ENCODE measurements at places on chromosomes 5 and 9. TPM values are rescaled to one million over a fixed set of nuclear protein-coding genes. Genes with fewer than 3 reads are reported as not detected.

DNA sequence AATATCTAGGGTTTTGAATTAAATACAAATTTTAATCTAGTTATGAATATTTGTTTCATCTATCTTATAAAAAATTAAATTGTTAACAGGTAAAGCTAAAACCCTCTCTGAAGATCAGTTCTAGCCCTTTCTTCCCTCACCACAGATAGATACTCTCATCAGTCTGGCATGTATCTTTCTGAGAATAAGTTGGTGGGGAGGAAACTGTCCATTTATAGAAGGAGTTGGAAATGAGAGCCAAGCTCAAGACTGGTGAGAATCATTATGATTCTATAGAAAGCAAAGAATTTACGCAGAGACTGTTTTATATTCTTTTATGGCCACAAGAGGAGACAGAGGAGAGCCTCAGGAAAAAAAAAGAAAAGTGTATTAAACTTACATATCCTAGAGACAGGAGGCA lies 59.0 kb downstream of the STARD4 start:
- no peak for DNase-seq

DNA sequence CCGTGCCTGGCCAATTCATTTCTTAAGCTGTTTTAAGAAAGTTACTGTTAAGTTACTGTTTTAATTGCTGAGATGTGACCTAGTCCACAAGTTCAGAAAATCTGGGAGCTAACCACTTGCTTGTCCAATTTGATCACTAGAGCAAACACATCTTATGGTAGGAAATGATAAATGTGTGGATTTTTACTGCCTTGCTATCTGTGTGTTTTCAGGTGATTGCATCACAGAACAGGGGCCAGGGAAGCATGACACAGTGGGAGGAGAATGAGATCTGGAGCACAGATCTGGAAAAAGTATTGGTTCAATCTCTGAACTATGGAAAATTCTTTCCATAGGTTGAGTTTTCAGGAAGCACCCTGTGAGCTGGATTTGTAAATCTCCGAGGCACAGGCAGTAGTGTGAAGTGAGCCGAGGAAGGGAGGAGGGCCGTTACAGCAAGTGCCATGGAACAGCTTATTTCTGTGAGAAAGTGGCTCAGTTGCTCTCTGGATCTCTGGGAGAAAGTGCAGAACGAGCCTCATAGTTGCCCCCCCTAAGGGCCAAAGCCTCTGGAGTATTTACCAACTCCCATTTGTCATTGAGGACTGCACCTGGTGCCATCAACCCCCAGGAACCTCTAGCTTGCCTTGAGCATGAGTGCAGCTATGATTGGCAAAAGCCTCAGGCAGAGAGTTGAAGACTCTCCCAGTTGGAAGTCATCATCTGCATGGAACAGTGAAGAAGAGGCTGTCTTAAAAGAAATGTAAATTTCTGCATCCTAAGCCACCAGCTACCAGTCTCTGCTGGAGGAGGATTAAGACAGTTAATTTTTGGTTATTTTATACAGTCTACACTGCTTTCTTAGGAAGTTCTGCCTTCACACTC lies 161.8 kb upstream of the CLINT1 start:
- DNase-seq = no peak

The EMB gene
- total RNA-seq = 122 TPM

DNA sequence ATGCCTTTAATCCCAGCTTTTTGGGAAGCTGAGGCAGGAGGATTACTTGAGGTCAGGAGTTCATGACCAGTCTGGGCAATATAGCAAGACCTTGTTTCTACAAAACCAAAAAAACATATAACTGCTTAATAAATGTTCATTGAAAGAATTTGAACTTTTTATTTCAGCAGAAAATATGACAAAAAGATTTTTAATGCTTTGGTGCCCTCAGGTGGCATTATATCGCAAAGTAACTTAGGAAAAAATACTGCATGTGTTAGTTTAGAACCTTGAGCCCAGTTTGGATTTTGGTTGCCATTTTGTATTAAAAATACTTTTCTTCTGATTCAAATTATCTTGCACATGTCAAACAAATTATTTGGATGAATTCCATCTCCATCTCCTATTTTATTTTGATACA lies 103.2 kb downstream of the GPBP1 start:
- no peak for DNase-seq

DNA sequence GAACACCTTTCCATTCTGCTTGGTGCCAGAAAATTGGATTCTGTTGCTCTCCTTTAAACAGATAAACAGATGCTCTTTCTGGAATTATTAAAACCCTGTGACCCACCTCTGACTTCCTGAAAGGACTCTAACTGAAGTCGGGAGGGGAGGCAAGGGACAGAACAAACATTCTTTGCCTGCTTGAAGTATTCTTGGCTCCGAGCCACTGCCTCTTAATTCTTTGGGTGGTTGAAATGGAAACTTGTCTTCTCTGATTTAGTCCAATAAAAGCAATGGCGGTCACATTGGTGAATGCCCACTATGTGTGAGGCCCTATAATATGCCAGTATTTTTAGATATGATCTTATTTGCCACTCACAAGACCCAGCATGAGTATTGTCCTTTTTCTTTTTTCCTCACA lies 236.8 kb downstream of the SLIT3 start:
- DNase-seq = no peak

- no peak for DNase-seq
Observed at GRCh38 chr5:149160291-149160787, 19.0 kb downstream of the ABLIM3 start.

GRCh38 chr5:36438765-36439561 lies 137.3 kb upstream of the RANBP3L start:
- no peak for DNase-seq

GRCh38 chr9:10700291-10700690 lies 87.5 kb upstream of the PTPRD start:
- no peak for DNase-seq

DNA sequence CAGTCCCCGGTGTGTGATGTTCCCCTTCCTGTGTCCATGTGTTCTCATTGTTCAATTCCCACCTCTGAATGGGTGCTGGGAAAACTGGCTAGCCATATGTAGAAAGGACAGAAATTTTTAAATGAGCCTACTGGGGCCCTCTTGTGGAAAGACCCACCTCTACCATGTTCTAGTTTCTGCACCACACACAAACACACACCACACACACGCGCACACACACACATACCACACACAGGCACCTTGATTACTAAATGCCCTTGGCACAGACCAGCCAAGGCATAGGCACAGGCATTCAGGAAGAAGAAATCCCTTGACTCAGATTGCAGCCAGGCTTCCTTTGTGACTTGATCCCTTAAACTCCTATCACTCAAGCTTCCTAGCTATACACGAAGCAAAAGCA lies 60.5 kb downstream of the SIL1 start:
- no peak for DNase-seq

The SEMA4D gene
- 286 TPM for total RNA-seq

The BTNL8 gene
- not detected for total RNA-seq

The PFN3 gene
- not detected for total RNA-seq

- no peak for DNase-seq
Observed at GRCh38 chr5:145553177-145553576, 282.0 kb downstream of the PRELID2 start.

DNA sequence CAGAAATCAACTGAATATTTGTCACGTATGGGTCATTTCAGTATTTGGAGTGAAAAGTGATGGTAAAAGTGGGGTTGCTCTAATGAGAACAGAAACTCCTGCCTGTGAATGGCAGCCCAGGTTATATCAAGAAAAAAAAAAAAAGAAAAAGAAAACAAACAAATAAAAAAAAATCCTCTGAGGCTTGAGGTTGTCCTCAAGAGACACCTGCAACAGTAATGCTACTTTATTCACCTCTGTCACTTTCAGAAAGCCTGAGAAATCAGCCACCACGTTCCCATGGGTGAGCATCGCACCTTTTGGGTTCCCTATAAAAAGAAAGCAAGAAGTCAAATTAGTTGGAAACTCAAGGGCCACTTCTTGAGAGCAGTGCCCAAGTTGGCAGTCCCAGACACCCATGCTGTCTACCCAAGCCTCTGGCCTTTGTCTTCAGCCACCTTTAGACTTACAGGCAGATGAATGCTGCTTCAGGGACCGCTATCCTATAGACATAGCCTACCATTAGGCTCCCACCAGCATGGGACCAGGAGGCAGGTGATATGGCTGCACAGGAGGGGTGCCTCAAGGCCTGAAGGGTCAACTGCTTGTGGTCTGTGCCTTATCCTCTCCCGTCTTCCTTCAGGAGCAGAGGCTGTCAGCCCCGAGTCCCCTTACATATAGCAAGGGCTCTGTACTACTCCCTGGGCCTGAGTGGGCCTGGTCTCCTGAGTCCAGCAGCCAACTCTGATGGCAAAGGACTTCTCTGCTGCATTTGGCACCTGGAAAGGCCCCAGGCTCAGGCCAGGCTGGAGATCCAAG lies 31.1 kb upstream of the MEIKIN start:
- DNase-seq = no peak

The CDH12 gene
- total RNA-seq = not detected

The CWC27 gene
- 15.5 TPM for total RNA-seq

DNA sequence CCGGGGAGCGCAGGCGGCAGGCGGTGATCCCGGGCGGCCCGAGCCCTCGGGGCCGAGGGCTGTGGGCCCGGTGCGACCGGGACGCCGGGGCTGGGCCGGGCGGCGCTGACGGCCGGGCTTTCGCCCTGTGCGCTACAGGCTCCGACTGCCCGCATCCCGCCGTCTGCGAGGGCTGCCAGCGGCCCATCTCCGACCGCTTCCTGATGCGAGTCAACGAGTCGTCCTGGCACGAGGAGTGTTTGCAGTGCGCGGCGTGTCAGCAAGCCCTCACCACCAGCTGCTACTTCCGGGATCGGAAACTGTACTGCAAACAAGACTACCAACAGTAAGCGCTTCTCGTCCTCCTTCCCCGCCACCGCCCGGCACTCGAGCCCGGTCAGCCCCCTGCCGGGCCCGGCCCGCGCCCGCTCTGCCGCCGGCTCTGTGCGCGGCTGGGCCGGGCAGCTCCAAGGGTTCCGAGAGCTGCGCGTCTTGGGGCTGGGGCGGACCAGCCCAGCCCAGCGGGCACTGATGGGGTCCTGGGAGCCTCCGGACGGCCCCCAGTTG lies 1.6 kb downstream of the LMX1B start:
- DNase-seq = no peak

GRCh38 chr5:175107865-175108264 lies 336.1 kb downstream of the DRD1 start:
- DNase-seq = no peak

The LIX1 gene
- not detected for total RNA-seq

The SMIM33 gene
- total RNA-seq = not detected

- no peak for DNase-seq
Observed at GRCh38 chr5:66144834-66145390, 812 bp downstream of the SREK1 start.

DNA sequence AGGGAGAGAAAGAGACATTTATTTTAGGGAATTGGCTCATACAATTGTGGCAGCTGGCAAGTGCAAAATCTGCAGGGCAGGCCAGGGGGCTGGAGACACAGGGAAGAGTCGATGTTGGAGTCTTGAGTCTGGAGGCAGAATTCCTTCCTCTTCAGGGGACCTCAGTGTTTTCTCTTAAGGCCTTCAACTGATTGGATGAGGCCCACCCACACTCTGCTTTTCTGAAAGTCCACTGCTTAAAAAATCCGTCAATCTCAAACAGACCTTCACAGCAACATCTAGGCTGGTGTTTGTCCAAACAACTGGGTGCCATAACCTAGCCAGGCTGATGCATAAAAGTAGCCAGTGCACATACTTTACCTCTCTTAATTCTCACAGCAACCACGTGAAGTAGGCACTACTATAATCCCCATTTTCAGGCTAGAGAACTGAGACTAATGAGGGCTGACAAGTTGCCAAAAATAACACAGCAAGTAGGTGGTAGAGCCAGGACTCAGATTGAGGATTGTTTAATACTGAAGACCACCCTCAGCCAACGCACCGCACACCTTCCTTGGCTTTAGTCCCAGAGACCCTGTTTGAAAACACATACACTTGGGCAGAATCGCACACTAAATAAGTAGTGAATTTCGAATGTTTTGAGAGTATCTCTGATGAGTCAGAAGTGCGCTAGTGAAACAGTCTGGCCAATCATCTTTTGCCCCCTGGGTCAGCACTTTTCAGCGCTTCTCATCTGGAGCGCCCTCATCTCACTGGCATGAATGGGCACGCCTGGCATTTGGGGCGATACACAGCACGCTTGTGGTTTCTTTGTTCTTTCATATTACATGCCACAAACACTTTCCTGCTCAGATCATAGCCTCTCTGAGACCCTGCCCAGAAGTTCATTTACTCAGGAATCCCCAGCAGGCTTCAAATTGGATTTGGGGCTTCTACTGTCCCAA lies 591.4 kb downstream of the CCDC171 start:
- DNase-seq = no peak

- DNase-seq = no peak
Observed at GRCh38 chr9:130150779-130151382, 21.3 kb upstream of the NCS1 start.

GRCh38 chr5:83470526-83471404 lies 779 bp upstream of the VCAN start:
- DNase-seq = no peak

- no peak for DNase-seq
Observed at GRCh38 chr9:111069183-111069582, 30.9 kb upstream of the LPAR1 start.

GRCh38 chr9:76453785-76454184 lies 5.2 kb upstream of the GCNT1 start:
- no peak for DNase-seq

DNA sequence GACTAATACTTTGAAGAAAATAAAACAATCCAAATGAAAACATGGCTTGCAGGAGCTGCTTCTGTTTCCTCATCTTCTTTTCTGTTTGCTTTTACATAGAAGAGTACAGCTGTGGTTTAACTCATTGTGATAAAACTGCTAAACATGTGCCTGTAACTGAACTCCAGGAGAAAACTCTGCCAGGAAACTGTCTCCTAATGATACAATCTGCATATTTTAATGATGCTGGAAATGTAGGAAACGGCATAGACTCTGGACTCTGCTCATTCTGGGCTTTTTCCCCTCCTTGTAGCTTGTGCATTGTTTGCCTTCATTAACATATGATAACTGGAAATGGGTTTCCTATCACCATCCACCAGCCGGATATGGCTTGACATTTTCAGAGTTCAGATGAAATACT lies 813.3 kb upstream of the WWC1 start:
- no peak for DNase-seq

DNA sequence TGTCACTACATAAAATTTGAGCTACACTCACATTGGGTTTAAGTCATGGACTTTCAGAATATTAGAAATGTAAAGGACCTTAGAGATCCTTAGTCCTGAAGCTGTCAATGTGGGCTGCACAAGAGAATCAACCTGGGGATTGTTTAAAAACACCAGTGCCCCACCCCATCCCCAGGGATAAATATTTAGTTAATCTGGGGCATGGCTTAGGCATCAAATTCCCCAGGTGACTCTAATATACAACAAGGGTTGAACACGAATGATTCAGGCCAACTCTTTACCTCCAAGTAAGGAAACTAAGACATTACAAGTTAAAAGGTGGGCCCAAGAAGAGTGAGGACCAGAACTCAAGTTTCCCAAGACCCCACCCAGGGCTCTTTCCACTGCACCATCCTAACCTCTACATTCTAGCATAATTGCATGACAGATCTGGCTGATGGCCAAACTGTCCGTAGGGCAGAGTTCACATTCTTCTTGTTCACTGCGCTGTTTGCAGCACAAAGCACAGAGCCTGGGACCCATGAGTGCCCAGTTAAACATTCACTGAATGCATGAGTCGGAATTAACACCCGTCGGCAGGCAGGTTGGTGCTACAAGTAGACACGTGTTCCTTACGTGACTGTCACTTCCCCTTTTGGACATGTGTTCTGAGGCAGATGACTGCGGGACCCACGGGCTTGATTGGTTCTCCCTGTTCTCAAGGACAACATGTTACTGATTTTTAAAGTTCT lies 25.2 kb downstream of the CYFIP2 start:
- no peak for DNase-seq
